Brain microvascular endothelial cell (primary cell): ENCODE measurements at places on chromosomes 1 and 21.

DNA sequence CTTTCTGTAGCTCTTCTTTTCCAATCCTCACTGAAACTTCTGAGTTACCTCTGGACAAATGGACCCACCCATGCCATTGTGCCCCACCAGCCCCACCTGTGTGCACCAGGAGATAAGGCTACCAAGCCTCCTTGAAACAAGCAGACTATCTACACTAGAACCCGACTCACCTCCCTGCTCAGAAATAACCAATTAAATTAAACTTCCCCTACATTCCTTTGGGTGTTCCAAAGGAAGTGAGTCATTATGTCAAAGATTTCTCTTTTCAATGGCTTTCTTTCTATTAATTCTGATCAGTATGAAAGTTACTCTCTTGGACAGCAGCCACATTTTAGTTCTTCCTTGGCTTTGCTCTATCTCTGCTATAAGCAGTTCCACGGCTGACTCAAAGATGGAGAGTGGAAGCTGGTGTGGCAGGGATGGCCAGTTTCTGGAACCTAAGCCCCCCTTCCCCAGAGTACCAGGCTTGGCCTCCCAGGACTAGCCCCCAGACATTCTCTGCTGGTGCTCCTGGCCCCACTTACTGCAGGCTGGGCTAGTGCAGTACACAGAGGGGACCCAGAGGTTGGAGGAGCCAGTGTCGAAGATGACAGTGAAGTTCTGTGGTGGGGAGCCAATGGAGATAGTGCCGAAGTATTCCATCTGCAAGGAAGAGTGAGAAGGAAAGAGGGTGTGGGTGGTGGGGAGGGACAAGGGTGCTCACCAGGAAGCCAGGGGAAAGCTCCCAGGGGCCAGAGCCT lies 1.9 kb downstream of the CTSE start:
- DNase-seq: peak; percentile 34

GRCh38 chr21:26107429-26107828 lies 63.1 kb downstream of the APP start:
- DNase-seq: no peak

DNA sequence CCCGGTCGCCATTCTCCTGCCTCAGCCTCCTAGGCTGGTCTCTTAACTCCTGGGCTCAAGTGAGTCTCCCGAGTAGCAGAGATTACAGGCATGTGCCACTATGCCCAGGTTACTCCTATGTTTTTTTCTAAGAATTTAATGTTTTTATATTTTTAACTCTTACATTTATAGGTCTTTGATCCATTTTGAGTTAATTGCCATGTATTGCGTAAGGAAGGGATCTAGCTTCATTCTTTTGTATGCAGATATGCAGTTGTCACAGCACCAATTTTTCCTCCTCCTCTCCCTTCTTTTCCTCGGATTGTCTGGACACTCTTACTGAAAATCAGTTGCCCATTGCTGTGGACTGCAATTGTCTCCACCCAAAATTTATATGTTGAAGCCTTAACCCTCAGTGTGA lies 11.5 kb downstream of the BTBD8 start:
- no peak for DNase-seq

DNA sequence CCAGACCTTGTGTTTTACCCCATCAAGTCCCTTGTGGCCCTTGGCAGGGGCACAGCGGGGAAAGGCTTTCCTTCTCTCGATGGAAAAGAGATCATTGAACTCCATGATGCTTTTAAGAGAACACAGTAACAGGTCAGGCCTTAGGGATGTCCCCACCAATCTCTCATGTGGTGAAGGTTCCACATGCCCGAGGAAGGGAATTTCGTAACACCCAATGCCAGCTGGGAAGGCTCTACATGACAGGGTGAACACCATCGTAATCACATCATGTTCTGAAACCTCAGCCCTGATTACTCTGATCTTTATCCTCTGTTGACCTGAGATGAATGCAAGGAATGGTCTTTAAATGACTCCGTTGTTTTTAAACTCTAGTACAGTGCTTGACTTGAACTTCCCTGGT lies 105.5 kb upstream of the SPAG17 start:
- DNase-seq: no peak

DNA sequence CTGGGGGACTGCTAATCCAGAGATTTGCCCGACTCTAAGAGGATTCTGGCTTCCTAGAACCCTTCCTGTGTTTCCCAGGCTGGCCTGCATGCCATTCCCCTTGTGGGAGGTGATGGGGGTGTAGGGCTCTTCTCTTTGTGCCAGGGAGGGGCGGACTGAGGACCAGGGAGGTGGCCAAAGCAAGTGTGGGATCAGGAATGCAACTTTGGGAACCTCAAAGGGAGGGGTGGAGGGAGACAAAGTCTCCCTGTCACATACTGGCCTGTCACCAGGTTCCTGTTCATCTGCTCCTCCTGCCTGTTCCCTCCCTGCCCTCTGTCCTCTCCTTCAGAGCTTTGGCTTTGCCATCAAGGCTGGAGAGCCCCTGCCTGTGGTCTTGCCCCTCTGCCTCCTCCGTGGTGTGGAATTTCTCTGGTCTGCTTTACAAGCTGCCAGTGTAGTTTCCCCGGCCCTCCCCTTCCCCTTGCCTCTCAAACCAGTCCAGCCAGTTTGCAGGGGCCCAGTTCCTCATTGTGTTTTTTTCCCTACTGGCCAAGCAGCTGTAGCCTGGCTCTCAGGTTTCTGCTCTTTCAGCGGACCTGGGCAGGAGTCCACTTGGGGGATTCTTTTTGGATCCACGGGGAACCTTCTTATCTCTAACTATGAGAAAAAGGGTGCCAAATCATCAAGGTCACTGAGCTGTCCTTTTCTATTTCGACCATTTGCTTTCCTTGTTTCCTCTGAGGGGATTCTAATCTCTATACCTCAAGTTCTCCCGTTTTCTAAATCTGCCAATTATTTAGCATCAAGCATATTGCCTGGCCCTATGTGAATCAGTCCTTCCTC lies 1.8 kb downstream of the CGN start:
- DNase-seq: no peak

- DNase-seq: no peak
Measured at GRCh38 chr1:107414550-107414949, 273.7 kb downstream of the NTNG1 start.

- DNase-seq: peak; percentile 53
Measured at GRCh38 chr1:74771913-74772515, 39.1 kb downstream of the TYW3 start.

- DNase-seq: peak; percentile 68
Measured at GRCh38 chr1:55007625-55008024, 8.9 kb downstream of the BSND start.

- no peak for DNase-seq
Measured at GRCh38 chr1:3033040-3033789, 11.9 kb downstream of the ACTRT2 start.

- no peak for DNase-seq
Measured at GRCh38 chr1:186272486-186272885, 102.6 kb downstream of the TPR start.

DNA sequence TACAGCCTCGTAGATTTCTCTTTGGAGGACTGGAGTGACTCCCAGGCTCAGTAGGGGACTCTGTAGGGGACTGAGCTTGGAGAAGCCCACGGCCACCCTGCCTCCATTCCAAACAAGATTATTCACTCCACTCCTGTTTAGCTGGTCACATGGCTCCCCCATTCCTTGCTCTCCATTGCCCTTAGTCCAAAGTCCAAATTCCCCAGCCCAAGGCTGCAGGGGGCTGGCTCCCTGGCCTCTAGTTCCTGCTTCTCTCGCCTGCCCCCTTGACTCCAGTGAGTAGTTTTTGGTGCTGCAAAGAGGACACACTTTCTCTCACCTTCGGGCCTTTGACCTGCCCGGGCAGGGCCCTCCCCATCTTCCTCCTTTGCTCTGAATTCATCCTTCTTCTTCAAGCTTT lies 403.3 kb downstream of the KIF26B start:
- DNase-seq: no peak

DNA sequence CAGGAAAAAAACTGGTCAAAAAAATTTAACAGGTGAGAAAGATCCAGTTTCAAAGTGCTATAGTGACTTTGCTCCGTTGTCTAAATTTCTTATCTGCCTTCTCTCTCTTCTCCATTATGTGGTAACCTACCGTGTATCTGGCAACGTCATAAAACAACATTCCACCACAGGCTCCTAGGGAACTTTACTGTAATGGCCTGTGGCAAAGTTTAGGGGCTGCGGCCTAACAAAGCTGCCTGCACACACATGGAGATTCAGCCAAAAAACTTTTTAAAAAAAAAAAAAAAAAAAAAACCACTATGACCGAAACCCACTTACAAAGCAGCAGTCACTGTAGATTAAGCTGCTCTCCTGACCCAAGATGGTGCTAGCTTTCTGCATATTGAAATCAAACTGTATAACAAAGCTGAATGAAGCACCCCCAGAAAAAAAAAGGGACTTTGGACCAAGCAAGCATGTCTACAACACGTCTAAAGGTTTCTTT lies 202.6 kb downstream of the SLC45A1 start:
- DNase-seq: no peak

- DNase-seq: no peak
Measured at GRCh38 chr1:237931581-237931980, 40.9 kb upstream of the ZP4 start.
